ENCODE measurements at places on chromosomes 5 and 9. TPM values are rescaled to one million over a fixed set of nuclear protein-coding genes. Genes with fewer than 3 reads are reported as not detected.

GRCh38 chr5:151678713-151679112 is 8.0 kb downstream of the SPARC start:
- DNase-seq = no peak
- no peak overlapping the region for H3K4me3 ChIP-seq
- no peak overlapping the region for H3K27ac ChIP-seq
- no peaks in the 10 kb centered on the region for H3K36me3 ChIP-seq

DNA sequence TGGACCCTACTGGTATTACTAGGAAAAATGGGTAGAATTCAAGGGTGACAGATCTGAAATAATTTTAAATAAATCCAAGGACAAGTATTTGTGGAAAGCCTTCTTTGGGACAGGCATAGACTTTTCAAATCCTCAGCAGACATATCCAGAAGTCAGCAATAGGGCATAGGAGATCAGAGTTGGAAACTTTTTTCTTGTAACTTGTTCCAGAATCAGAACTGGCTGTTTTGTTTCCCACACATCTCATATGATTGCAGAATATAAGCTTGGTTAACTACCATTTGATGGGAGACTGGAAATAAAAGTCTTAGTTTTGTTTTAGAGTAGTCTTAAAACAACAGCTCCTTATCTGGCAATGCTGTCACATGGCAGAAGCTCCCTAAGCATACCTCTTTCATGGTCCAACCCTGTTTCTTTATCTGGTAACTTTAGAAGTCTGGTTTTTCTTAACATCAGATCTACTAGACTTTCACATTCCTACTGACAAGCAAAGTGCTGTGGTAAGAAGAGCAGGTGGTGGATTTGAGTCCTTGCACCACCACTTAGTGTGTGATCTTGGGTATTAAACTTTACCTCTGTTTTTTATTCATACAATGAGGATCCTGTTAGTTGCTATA is 25.1 kb downstream of the XRCC4 start:
- H3K27ac ChIP-seq = no peak overlapping the region
- DNase-seq = no peak
- no peaks in the 10 kb centered on the region for H3K27me3 ChIP-seq
- peaks cover 21% of the 10 kb centered on the region for H3K4me1 ChIP-seq

- no peaks in the 10 kb centered on the region for H3K27me3 ChIP-seq
- no peak overlapping the region for H3K4me3 ChIP-seq
- H3K36me3 ChIP-seq = no peaks in the 10 kb centered on the region
- no peak overlapping the region for H3K27ac ChIP-seq
- DNase-seq = peak; percentile 19
Observed at GRCh38 chr5:98977723-98978122, 48.9 kb upstream of the CHD1 start.

GRCh38 chr5:127941646-127942045 is 141.9 kb upstream of the SLC12A2 start:
- H3K4me3 ChIP-seq = no peak overlapping the region
- H3K36me3 ChIP-seq = peaks cover 22% of the 10 kb centered on the region
- peak overlapping the region; percentile 58 for H3K27ac ChIP-seq
- H3K4me1 ChIP-seq = peaks cover 62% of the 10 kb centered on the region

DNA sequence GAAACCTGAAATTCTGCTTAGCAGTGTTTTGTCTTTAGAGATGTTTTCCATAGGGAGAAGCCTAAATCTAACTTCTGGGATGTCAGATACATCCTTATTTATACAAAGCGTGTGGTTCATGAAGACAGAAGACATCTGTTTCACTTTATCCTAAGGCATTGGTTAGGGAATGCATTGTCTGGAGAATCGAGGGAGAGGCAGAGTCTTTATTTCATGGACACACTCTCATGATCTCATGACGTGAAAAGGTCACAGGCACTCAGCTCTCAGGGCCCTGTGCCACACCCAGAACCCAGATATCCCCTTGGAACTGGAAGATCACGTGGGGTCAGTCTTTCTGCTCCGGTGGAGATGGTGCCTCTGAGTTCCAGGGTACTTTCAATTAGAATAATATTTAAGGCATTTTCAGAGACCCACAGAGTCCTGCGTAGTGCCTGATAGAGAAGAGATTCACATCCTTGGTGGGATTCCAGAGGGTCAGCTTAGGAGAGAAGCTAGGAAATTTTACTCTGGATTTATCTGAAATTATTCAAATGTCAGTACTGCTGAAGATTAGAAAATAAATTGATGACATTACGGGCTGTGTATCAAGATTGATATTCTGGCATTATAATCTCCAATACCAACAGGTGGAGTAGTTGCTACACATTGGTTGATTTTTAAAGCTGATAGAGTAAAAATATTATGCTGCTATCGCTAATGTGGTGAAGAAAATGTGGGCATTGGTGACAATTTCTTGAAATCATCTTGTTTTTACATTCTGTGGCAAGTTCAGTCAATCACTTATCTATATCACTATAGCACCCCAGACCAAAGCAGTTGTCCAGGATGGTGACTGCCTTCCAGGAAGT is 378.3 kb downstream of the MTRR start:
- no peak overlapping the region for H3K27ac ChIP-seq
- H3K36me3 ChIP-seq = no peaks in the 10 kb centered on the region
- no peaks in the 10 kb centered on the region for H3K27me3 ChIP-seq
- no peak overlapping the region for H3K4me3 ChIP-seq
- DNase-seq = no peak
- H3K4me1 ChIP-seq = no peaks in the 10 kb centered on the region

DNA sequence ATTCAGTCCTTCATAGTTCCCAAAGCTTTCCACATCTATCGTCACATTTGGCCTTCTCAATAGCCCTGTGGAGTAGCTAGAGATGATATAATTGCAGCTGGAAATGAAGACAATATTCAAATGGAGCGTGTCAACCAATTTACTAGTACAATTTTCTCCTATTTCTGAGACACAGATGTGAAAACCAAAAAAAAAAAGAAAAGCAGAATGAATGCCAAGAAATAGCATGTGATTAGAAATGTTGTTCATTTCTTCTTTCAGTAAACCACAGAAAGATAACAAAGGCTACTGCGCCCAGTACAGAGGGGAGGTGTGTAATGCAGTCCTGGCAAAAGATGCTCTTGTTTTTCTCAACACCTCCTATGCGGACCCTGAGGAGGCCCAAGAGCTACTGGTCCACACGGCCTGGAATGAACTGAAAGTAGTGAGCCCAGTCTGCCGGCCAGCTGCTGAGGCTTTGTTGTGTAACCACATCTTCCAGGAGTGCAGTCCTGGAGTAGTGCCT is 99.0 kb downstream of the MUSK start:
- H3K4me1 ChIP-seq = no peaks in the 10 kb centered on the region
- H3K27ac ChIP-seq = no peak overlapping the region
- no peaks in the 10 kb centered on the region for H3K36me3 ChIP-seq
- no peak for DNase-seq
- H3K4me3 ChIP-seq = no peak overlapping the region

- H3K27ac ChIP-seq = no peak overlapping the region
- H3K36me3 ChIP-seq = no peaks in the 10 kb centered on the region
- H3K27me3 ChIP-seq = peaks cover 61% of the 10 kb centered on the region
Observed at GRCh38 chr9:7300484-7300883, 499.1 kb downstream of the DMAC1 start.

GRCh38 chr5:55564721-55565120 is 30.0 kb upstream of the PLPP1 start:
- H3K36me3 ChIP-seq = no peaks in the 10 kb centered on the region
- no peaks in the 10 kb centered on the region for H3K4me1 ChIP-seq

DNA sequence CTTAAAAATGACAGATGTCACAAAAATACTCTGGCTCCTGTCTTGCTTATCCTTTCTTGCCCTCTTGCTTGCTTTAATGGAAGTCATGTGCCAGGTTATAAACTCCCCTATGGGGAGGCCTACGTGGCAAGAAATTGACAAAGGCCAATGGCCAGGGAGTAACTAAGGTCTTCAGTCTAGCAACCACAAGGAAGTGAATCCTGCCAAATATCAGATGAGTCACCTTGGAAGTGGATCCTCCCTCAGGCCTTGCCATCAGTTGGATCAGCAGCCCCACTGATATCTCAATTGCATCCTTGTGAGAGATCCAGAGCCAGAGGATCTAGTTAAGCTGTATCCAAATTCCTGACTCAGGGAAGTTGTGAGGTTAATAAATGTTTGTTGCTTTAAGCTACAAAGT is 82.8 kb downstream of the CAAP1 start:
- DNase-seq = no peak
- H3K27me3 ChIP-seq = no peaks in the 10 kb centered on the region
- H3K4me1 ChIP-seq = no peaks in the 10 kb centered on the region

Gene NR4A3
- total RNA-seq = 0.66 TPM

Gene CARTPT
- not detected for total RNA-seq

Gene SLC34A1
- 0.64 TPM for total RNA-seq
